Stimulated activated CD8-positive, alpha-beta memory T cell treated with anti-CD3 and anti-CD28 coated beads, Interleukin-7, amount 100 ng/mL, for 1 hour (primary cell): ENCODE measurements at places on chromosomes 4 and X.

GRCh38 chr4:80989921-80990544 lies 40.5 kb upstream of the BMP3 start:
- no peak for DNase-seq

DNA sequence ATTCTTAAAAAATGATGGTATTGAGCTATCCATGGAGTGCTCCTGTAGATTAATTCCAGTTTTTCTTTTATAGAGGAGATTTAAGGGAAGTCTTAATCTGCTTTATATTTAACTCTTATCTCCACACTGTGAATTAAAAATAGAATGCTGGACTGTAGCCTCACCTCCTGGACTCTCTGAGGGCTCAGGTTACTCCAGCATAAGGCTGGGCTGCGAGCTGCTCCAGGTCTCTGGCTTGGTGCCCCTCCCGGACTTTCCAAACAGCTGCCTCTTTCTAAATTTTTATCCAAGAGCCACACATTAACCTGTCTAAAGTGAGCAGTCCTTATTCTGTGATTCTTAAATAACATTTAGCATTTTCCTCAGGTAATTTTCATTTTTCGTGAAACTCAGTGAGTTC lies 218.7 kb upstream of the JADE1 start:
- DNase-seq, result no peak

DNA sequence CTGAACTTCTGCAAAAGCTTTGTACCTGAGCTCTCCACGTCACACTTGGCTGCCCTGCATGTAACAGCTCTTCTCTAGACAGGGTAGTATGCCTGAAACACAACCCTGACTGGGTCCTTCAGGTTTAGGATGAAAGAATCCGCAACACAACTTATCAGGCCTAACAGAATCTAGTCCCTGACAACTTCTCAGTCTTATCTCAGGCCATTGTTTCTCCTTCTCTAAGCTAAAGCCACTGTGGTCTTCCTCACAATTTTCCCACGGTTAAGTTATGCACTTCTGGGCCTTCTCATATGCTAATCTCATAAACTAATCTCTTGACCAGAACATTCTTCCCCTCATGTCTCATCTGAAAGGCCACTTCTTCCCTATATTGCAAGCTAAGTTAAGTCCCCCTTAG lies 10.8 kb upstream of the TMPRSS11B start:
- no peak for DNase-seq

- DNase-seq, result no peak
Measured at GRCh38 chrX:49919617-49920016, 2.8 kb upstream of the CLCN5 start.

GRCh38 chr4:148216866-148217814 lies 225.1 kb downstream of the NR3C2 start:
- no peak for DNase-seq

DNA sequence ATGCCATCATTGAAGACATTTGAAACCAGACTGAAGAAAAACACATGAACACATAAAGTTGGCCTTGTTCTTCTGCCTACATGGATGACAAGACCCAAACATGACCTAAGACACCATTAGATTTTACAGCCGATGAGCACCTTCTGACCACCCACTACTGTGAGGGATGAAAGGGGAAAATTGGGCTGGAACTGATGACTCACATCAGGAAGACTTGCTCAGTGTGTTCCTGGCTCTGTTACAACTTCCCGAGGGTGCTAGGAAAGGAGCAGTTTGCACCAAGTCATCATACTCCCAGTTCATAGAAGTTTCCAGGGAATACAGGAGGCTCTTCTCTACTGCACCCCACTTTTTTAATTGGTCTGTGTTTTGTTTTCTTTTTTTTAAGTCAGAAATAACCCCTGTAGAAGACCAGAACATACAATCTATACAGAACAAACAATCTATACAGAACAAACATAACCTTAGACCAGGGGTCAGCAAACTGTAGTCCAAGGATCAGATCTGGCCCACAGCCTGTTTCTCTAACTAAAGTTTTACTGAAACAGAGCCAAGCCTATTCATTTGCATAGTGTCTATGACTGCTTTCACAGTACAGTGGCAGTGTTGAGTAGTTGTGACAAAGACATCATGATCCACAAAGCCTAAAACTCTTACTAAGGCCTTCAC lies 25.3 kb downstream of the BTC start:
- no peak for DNase-seq

GRCh38 chr4:106063009-106063408 lies 167.7 kb downstream of the NPNT start:
- no peak for DNase-seq

GRCh38 chrX:19049110-19049509 lies 65.2 kb upstream of the PHKA2 start:
- DNase-seq, result no peak

GRCh38 chrX:10549280-10549679 lies 71.1 kb downstream of the MID1 start:
- no peak for DNase-seq

- DNase-seq, result no peak
Measured at GRCh38 chrX:82648062-82648461, 860.0 kb upstream of the POU3F4 start.

GRCh38 chr4:42119886-42120285 lies 32.6 kb downstream of the BEND4 start:
- no peak for DNase-seq

DNA sequence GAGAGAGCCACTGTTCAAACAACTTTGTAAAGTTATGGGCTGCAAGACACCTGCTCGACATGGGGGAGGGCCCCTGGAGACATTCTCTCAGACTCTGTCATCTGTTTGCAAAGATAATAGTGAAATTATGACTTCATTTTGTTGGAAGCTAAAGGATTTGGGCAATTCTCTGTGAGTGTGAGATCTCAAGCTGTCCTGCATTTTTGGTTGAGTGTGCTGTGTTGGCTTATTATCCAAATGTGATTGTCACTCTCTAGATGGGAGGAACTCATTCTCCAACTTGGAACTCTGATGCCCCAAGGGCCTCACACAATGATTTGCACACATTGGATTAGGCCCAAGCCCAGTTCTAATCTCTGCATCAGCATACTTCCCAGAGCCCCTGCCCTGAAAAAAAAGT lies 63.7 kb downstream of the STK32B start:
- no peak for DNase-seq

GRCh38 chrX:38220415-38221390 lies at the start of gene SRPX:
SRPX (minus strand) TSS chrX:38220871; CDS start chrX:38220792, 79 bp downstream.
- DNase-seq, result no peak

GRCh38 chrX:131317326-131317725 lies 28.2 kb upstream of the IGSF1 start:
- no peak for DNase-seq

- no peak for DNase-seq
Measured at GRCh38 chrX:24005028-24005427, 22.0 kb downstream of the KLHL15 start.

DNA sequence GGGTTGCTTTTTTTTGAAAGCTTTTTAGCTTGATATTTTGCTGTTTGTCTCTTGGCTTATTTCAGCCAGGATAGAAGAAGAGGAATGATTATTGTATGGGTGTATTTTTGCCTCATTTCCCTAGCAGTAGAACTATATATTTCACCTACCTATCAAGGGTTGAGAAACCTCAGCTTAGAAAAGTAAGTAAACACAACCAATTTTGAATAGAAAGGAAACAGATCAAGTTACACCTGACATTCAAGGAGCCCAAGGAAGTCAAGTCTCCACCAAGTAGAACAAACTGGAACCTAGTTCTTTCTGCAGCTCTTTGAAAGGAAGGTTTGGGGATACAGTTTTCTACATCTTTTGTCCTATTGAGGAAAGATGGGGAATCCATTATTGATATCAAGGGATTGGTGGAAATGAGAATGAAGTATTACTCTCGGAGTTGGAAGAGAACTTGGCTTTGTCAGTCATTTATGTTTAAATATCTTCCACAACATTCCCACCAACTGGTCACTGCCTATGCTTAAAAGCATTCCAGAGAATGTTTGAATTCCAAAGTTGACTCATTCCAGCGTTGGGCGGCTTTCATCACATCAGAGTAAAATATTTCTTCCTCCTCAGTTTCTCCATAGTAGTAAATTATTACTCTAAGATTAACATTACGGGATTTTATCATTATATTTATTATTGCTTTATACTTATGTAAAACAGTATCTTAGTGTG lies 207.8 kb upstream of the CNKSR2 start:
- DNase-seq, result no peak

DNA sequence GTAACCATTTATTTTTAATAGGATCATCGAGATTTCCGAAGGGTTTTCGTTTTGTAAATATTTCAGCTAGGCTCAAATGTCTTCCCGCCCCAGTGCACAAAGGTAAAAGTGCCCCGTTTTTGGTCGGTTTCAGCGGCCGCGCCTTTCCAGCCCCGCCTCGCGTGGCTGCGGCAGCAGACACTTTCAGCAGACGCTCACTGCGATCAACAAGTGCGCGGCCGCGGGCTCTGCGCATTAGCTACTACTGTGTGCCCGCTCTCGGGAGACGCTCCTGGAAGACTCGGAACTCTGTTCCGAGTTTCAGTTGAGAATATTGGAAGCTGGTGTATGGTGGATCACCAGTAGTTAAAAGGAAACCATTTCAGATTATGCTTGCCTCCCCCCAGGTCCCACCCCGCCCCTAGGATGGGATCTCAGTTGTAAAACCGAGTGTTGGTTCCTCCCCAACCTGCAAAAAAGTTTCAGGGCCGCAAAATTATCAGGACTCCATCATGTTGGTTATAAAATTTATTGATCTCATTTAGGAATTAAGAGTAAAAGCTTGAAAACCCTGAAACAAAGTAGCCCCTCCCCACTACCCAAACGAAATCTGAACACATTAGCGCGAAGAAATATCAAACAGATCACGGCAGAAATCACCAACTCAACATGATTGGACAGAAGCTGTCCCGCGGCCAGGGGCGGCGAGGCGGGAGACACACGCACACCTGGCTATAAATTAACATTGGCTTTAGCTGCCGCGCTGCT lies 2.2 kb downstream of the SOX3 start:
- no peak for DNase-seq

DNA sequence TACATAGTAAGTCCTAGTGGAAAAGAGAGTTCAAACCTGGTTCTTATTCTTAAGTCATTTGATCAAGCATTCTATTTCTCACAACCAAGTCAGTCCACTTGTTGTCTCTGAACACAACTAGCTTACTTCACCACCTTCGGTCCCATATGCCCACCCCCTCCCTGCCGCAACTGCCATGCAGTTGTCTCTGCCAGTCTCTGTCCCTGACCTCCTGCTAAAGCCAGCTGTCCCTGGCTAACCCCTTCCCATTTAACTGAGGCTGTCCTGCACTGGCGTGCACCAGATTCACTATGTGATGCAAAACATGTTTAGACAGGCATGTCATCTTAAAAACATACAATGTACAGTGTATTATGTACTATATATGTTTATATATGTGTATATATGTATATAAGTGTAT lies 12.7 kb downstream of the FRAS1 start:
- DNase-seq, result no peak

DNA sequence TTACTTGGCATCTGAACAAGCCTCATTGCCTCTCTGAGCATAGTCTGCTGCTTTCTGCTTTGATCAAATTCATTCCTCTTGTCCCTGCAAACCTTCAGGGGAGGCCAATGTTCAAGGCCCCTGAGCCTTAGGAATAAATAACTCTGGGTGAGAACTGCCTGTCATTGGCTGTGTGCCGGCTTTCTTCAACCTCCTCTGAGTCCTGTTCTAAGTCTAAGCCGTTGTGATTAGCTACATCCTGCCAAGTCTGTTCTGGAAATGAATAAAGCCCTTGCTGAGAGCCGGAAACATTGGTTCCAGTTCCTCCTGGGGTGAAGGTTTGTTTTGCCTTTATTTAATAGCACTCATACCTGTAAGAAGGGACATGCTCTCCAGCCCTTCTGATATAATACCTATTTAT lies 13.8 kb downstream of the RNF4 start:
- DNase-seq, result no peak

DNA sequence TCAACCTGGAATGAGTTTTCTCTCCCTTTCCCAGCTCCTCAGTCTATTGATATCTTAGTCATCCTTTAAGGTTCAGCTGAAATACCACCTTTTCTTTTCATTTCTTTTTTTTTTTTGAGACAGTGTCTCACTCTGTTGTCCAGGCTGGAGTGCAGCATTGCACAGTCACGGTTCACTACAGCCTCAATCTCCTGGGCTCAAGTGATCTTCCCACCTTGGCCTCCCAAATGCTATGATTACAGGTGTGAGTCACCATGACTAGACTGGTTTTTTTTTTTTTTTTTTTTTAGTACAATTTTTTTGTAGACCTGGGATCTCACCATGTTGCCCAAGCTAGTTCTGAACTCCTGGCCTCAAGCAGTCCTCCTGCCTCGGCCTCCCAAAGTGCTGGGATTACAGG lies 28.9 kb downstream of the AFF1 start:
- DNase-seq, result no peak

- DNase-seq, result no peak
Measured at GRCh38 chrX:49175435-49176274, 4.0 kb downstream of the PLP2 start.

GRCh38 chr4:78863991-78864390 lies 75.2 kb downstream of the PAQR3 start:
- DNase-seq, result no peak

DNA sequence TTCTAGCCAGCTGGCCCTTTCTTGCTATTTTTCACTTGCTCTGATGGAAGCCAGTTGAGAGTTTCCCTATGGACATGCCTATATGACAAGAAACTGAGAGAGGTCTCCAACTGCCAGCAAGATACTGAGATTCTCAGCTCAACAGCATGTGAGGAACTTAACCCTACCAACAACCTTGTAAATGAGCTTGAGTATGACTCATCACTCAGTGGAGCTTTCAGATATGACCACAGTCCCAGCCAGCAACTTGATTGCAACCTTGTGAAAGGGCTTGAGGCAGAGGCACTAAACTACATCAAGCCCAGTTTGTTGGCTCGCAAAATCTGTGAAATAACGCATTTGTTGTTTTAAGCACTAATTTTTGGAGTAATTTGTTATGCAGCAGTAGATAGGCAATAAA lies 175.8 kb downstream of the COMMD8 start:
- DNase-seq, result no peak

DNA sequence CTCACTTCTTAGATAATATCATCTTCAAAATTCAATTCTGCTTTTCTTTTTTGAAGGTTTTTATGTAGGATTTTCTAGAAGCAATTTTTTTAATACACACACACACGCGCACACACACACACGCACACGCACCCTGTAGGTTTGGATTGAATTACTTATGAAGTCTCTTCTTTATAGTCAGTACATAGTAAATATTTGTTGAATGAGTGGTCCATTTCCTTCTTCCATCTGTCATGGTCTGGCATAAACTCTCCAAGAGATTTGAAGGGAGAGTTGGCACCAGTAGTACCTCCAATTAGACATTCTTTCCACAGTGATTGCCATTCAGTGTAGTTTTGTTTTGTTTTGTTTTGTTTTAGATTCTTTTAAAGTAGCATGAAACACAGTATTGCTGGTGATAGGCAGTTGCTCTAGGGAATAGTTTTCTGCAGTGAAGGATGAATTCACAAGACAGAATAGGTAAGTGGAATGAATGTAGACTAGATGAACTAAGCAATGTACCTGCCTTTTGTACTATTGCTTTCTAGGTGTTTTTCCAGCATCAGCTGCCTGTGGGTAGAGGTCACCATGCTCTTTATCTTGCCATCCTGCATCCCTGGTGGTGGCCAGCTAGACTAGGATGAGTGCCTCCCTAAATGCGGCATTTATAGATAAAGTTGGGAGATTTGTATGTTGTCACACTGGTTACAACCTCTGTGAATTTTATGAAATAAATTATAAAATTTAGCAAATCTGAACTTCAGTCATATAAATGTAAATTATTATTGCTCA lies 20.5 kb downstream of the PDLIM5 start:
- no peak for DNase-seq

GRCh38 chr4:100083289-100083688 lies 107.0 kb downstream of the DDIT4L start:
- DNase-seq, result no peak
